Stimulated activated CD4-positive, alpha-beta T cell treated with anti-CD3 and anti-CD28 coated beads, Interleukin-2, amount 100 ng/mL, for 48 hours (primary cell): ENCODE measurements at places on chromosomes 2 and 18.
A peak's percentile ranks its signal among the peaks of the same experiment; 100 is the strongest.

DNA sequence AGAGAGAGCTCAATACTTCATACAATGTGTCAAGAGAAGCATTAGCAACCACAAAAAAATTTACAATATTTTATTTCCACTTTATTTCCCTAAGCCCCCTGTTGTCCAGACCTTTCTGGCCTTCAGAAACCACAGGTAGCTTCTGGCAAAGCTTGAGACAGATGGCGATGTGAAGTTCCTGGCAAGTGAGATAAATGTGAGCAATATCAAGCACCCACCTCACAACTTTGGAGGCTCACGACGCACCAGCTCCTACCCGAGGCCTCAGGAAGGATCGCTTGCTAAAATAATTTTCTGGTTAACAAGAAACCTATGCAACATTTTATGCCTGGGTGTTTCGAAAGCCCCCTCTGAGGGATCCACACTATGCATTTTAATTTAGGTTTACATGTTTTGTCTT lies 158.1 kb upstream of the CHAC2 start:
- DNase-seq: no peak

DNA sequence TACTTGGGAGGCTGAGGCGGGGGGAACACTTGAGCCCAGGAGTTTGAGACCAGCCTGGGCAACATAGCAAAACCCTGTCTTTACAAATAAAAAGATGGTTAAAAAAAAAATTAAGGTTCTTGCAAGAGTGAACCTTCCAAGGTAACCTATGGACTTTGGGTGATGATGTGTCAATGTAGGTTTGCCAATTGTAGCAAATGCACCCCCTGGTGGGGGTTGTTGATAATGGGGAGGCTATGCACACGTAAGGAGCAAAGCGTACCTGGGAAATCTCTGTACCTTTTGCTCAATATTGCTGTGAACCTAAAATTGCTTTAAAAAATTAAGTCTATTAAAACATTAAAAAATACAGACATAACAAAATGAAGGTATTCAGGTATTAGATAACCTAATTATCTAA lies 70.4 kb downstream of the CWC22 start:
- DNase-seq: peak; percentile 15

DNA sequence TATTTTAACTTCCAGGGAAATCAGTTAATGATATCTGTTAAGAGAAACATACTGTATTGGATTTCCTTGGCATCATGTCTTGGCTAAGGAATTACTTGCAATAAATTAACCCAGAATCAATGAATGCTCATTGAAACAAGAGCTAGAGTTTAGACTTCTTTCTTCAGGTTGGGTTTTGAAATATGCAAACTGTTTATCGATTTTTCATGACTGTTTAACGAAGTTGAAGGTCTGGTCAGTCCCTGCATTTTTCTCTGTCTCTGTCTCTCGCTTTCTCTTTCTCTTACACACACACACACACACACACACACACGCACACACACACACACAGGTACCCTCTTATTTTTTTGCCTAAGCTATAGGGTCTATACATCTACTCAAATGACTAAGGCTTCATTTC lies 981.0 kb downstream of the SUCLG1 start:
- DNase-seq: no peak

- DNase-seq: no peak
Measured at GRCh38 chr2:7070483-7070882, 153.3 kb downstream of the RNF144A start.

DNA sequence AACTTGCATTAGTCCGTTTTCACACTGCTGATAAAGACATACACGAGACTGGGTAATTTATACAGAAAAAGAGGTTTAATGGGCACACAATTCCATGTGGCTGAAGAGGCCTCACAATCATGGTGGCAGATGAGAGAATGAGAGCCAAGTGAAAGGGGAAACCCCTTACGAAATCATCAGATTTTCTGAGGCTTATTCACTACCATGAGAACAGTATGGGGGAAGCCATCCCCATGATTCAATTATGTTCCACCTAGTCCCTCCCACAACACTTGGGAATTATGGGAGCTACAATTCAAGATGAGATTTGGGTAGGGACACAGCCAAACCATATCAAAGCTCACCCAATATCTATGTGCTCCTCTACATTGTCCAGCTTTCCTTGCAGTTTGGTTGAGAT lies 16.0 kb upstream of the SERPINE2 start:
- DNase-seq: no peak

DNA sequence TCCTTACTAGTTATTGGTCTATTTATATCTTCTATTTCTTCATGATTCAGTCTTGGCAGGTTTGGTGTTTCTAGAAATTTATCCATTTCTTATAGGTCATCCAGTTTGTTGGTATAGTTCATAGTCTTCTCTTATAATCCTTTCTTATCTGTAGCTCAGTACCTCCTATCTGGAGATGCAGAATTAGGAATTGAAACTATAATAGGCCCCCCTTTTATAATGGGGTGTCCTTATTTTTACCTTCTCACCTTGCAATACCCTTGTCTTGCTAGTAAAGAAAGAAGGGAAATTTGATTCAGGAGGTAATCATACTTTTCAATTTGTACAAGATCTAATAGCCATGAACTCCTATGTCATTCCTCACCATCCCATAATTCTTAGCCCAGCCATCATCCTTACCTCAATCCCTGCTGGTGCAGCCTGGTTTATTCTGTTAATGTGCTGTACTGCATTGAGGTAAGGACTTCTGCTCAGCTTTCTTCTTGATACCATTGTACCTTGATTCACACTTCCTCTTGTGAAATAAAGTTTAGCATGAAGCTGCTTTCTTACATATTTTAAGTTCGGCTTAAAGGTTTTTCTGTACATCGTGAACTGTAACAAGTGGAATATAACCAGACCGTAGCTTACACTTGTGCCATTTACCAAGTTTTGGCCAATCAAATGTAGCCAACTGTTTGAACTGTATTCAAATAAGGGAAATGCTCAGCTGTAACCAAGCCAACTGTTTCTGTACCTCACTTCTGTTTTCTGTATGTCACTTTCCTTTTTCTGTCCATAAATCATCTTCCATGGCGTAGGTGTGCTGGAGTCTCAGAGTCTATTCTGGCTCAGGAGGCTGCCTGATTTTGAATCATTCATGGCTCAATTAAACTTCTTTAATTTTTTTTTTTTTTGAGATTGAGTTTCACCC lies 40.1 kb upstream of the PTH2R start:
- no peak for DNase-seq

- no peak for DNase-seq
Measured at GRCh38 chr2:98580656-98581284, 27.5 kb downstream of the COA5 start.

DNA sequence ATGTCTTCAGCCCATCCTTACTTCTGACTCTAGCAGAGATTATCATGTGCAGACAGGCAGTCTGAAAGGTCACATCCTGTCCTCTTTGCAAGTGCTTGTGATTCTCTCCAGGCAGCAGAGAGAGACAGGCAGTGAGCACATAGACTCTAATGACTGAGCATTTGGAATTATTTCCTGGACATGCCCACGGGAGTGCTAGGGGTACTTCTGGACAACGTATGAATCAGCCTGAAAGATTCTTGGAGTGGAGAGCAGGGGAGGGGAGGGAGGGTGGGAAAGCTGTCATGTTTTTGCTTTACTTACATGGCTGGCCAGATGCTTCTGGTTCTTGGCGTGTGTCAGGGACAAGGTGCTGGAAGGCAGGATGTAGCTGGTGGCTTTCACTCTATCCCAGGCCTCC lies 150.6 kb downstream of the RIF1 start:
- DNase-seq: no peak

DNA sequence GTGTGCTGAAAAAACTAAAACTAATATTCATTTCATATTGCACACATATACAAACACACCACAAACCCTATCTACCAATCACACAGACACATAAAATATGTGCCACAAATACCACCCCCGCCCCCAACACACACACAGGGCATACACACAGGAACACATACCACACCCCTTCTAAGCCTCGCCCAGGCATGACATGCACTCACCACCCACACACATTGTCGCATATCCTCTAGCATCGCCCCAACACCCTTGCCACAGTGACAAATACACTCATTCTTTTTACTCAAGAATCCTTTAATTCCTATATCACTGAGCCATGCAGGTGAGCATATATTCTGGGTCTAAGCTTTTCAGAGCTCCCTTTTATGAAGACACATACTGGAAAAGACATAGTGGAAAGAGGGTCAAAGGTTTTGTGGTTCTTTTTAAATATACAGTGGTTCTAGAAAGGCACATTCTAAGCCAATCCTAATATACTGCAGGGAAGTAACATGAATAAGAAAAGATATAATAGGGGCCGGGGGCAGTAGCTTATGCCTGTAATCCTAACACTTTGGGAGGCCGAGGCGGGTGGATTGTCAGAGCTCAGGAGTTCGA lies 24.5 kb upstream of the LCLAT1 start:
- peak; percentile 75 for DNase-seq

DNA sequence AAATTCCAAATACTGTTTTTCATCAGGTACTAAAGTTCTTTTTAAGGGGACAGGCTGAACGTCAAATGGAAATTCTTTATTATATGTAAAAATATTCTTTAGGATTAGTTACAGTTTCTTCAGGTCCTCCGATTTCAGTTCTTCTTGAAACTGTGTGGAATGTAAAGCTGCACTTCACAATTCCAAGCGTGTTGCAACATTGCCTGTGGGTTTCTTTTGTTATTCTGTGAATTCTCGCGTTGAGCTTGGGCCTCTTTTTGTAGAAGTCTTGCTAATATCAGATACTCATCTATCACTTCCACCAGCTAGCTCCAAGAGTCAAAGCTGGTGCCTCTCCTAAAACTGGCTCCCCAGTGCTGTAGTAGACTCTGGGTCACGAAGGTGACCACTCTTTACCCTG lies 642.6 kb downstream of the METTL4 start:
- DNase-seq: no peak

GRCh38 chr2:78980152-78980465 lies 45.4 kb upstream of the REG3G start:
- no peak for DNase-seq

DNA sequence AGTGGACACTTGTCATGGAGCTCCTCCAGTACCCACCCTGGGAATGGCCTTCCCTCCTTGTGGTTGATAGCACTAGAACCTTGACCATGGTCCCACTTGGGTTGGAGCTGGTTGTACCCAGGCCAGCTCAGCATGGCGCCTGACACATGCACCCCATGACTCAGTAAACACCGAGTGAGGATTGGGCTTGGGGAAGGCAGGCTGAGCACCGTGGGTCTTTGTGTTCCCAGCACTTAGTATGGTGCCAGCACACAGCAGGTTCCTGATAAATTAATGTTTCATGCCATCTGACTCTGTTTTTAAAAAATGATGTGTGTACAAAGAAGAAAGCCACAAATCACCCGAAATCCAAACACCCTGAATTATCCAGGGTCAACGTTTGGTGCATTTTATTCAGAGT lies 69.8 kb downstream of the CIB4 start:
- DNase-seq: no peak

- DNase-seq: no peak
Measured at GRCh38 chr2:153096272-153096671, 377.9 kb downstream of the ARL6IP6 start.

DNA sequence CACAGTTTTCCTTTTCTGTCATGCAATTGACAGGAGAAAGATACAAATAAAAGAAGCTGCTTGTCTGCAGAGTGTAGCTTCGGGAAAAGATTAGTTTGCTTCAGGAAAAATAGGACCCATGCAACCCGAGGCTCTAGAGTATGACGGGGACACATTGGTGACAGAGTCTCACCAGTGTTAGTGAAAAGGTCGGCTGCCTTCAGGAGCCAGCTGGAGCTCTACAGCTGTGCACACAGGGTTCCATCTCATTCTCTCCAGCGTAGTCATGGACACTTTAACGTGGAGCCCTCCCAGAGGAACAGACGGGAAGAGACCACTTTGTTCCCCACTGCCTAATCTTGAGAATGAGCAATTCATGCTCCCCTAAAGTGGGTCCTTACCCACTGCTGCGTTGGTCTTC lies 42.9 kb downstream of the FECH start:
- DNase-seq: no peak

DNA sequence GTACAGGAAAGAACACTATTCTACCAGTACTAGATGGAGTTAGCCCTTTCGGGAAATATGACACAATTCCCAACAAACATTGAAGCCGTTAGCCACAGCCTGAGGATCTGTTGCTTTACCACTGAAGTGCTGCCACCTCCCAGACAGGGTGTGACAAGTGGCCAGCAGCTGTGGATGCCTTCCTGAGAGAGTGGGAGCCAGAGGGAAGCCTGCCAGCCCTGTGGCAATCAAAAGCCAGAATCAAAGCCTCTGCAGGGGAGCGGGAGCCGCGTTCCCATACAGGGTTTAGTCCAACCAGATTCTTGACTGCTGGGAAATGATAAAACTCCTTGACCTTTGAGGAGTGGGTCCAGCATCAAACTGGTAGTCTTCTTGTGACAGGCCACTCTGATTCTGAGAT lies 38.0 kb downstream of the SLC4A1AP start:
- no peak for DNase-seq

- DNase-seq: no peak
Measured at GRCh38 chr2:101971836-101972235, 19.9 kb upstream of the IL1R2 start.

DNA sequence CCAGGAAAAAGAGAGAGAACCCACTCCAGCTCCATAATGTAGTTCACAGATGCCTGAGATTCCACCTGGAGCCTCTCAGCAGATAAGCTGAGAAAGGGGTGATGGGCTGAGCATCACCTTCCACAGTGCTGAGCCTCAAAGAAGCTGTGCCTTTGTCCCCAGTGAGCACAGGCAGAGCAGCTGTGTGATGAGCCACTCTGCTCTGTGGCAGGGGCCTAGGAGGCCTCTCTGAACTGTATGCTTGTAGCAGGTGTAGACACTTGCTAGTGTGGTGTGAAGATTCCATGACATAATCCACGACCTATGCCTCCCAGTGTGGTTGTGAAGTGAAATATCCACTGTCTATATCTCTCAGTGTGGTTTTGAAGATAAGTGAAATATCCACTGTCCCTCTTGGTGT lies 70.4 kb upstream of the MGAT4A start:
- DNase-seq: no peak

DNA sequence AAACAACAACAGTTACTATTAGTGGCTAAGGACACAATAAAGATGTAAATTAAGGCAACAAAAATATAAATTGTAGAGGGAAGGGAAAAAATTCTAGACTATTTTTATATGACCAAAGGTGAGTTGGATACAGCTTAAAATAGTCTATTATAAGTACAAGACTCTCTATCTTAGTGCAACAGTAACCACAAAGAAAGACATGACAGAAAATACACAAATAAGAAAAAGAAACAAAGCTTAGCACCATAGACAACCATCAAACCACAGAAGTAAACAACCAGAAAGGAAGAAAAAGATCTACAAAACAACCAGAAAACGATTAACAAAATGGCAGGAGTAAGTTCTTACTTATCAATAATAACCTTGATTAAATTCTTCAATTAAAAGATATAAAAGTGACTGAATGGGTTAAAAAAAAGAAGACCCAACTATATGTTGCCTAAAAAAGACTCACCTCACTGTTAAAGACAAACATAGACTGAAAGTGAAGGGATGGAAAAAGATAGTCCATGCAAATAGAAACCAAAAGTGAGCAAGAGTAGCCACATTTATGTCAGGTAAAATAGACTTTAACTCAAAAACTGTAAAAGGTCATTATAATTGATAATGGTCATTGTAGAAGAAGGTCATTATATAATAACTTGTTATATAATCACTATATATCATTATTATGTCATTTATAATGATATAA lies 62.5 kb downstream of the USP40 start:
- DNase-seq: no peak

- DNase-seq: no peak
Measured at GRCh38 chr2:183081911-183082310, 3.4 kb downstream of the DUSP19 start.
